ENCODE measurements at places on chromosomes 7 and 10.

GRCh38 chr10:7908541-7909210 is 90.4 kb downstream of the TAF3 start:
- DNase-seq, result no peak

- no peak for DNase-seq
Observed at GRCh38 chr10:48670978-48671913, 13.4 kb upstream of the WDFY4 start.

DNA sequence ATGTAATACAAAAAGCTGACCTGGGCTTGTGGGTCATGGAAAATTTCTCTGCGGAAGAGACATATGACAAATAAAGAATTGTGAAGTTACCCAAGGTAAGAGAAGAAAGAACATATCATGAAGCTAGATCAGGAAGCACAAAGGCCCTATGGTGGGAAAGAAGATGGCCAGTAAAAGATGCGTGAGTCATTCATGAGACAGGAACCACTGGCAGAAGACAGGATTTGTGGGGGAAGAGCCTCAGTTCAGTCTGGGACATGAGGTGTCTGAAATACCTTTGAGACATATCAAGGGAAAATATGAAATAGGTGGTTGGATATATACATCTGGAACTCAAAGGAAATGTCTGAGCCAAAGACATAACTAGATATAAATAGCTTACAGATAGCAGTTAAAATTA is 27.7 kb upstream of the AMPH start:
- DNase-seq, result no peak

DNA sequence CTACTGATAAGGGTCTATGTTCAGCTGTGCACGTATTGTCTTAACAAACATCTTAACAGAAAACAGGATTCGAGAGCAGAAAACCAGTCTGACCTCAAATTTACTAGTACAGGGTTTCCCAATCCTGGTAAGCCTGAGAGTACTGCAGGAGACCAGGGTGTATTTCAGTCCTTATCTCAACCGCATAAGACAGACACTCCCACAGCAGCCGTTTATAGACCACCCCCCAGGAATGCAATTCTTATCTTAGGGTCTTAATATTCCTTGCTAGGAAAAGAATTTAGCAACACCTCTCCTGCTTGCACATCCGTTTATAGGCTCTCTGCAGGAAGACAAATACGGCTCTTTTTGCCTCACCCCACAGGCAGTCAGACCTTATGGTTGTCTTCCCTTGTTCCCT is 277.3 kb downstream of the SDK1 start:
- no peak for DNase-seq

- peak; percentile 75 for DNase-seq
Observed at GRCh38 chr10:98030093-98030821, at the start of gene CRTAC1. Gene CRTAC1, minus strand, starts transcription at chr10:98030621. Its CDS starts 149 bp downstream, at chr10:98030472.

- DNase-seq, result peak; percentile 51
Observed at GRCh38 chr10:86900955-86901354, 56.5 kb downstream of the MMRN2 start.

DNA sequence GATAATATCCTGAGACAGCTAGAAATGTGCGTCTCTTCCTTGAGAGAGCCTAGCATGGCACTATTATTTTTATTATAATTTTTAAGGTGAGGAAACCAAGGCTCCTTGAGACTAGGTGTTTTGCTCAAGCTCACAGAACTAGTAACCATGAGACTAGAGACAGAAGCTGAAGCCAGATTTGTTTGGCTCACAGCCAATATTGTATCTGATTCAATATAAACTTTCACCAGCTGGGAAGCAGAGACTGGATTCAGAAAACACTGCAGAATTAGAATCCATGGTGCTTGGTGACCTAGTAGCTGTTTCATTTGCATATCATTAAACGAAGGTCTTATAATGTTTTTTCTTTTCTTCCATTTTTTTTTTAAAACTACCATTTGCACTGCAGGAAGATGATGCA is 64.4 kb downstream of the DNAJB9 start:
- DNase-seq, result peak; percentile 19

GRCh38 chr7:85471740-85472139 is 284.9 kb upstream of the SEMA3D start:
- DNase-seq, result no peak

DNA sequence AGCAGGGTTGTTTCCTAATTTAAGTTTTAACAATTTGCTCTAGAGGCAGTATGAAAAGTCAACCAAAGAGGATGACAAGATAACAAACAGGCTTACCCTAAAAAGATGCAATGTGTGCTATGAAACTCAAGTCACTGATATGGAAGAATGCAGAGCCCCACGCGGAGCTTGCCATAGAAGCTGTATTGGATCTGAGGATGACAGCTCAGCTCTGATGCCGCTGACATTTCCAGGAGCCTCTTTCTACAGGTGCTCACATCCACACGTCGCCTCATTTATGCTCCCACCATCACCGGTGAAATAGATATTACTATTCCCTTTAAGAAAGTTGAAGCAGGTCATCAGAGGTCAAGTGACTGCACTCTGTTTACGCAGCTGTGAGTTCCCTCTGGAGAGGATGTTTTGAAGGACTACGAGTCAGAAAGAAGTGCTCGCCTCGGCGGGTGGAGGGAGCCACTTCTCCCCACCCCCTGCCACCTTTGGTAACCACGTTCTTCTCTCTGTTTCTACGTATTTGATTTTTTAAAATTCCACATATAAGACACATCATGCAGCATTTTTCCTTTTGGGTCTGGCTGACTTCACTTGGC is 275.4 kb downstream of the GLRX3 start:
- DNase-seq, result no peak

DNA sequence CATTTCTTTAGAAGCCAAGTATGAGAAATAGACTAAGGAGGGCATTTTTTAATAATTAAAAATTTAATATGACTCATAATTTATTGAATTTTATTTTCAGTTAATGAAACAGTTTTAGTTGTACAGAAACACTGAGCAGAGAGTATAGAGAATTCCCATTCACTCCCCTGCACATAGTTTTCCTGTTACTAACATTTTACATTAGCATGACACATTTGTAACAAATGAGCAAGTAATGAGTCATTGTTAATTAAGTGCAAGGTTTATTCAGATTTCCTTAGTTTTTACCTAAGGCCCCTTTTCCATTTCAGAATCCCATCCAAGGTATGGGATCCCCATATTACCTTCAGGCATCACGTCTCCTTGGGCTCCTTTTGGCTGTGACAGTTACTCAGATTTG is 271.5 kb upstream of the FZD8 start:
- no peak for DNase-seq

All from NCI-H446 treated with DMSO at 0.1 percent for 48 hours (cell line).